Activated gamma-delta T cell (primary cell): ENCODE measurements at places on chromosomes 7 and 10.
A peak's percentile ranks its signal among the peaks of the same experiment; 100 is the strongest.

DNA sequence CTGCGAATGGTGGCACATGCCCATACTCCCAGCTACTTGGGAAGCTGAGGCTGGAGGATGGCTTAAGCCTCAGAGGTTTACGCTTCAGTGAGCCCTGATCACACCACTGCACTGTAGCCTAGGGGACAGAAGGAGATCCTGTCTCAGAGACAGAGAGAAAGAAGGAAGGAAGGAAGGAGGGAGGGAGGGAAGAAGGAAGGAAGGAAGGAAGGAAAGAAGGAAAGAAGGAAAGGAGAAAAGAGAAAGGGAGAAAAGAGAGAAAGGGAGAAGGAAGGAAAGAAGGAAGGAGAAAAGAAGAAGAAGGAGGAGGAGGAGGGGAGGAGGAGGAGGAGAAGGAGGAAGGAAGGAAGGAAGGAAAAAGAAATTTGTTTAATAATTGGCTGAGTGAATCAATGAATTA lies 13.0 kb upstream of the SAR1A start:
- DNase-seq = no peak

GRCh38 chr10:28113202-28113601 lies 114.3 kb upstream of the ODAD2 start:
- DNase-seq = no peak

- DNase-seq = no peak
Observed at GRCh38 chr7:27210441-27211083, 10.7 kb upstream of the HOXA13 start.

DNA sequence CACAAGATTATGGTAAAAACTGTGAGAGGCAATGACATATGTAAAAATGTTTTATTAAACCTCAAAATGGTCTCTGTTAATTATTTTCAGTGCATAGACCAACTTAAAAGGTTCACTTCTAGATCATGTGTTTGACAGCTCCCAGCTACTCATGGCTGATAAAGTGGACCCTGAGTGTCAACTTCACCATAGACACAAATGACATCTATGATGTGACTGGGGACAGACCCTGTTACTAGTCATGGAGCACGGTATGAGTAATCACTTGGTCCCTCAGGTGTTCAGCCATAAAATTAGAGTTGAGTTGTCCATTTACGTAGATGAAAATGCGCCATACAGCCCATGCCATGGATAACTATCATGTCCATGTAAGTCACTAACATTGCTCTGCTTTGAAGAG lies 199.8 kb downstream of the ZNF365 start:
- no peak for DNase-seq

DNA sequence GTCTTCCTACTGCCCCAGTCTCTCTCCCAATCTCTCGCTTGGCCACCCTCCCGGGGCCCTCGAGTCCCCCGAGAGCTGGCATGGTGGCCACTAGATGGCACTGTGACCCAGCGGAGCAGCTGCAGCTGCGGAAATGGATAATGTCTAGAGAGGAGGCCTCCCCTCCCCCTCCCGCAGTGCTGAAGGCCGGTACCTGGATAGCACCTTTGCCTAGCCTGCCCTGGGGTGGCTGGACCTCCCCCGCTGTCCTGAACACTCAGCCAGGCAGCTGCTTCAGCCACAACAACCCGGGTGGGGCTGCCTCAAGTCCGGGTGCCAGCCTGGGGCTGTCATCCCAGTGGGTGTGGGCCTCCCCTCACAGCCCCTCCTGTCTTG lies 65.2 kb downstream of the GOLGA7B start:
- peak; percentile 18 for DNase-seq

GRCh38 chr7:67918158-67918557 lies 921.5 kb downstream of the TYW1 start:
- no peak for DNase-seq

DNA sequence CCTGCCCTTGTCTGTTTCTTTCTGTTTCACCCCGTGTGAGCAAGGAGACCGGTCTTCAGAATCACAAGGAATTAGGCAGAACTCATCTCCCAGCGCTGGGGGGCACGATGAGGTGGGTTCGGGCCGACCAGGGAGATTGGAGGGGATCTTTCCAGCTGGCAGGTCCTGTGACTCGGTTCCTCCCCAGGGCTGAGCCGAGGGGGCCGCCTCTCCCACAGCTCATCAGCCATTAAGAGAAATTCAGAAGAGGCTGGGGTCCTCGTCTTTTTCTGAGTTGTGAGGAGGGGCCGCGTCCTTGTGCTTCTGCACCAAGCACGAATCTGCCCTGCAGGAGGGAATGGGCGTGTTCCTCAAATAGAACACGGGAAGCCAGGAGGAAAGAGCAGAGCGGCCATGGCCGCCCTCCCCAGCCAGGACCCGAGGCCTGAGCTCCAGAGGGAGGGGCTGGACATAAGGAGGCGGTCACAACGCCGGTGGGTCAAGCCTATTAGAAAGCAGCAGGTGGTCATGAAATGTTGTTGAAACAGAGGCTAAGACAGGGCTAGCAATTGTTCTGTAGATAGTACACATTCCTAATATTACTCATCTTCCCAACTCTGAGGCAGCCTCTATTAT lies 125.3 kb downstream of the ADARB2 start:
- no peak for DNase-seq

GRCh38 chr7:141663081-141663849 lies 38.7 kb downstream of the DENND11 start:
- DNase-seq = no peak

DNA sequence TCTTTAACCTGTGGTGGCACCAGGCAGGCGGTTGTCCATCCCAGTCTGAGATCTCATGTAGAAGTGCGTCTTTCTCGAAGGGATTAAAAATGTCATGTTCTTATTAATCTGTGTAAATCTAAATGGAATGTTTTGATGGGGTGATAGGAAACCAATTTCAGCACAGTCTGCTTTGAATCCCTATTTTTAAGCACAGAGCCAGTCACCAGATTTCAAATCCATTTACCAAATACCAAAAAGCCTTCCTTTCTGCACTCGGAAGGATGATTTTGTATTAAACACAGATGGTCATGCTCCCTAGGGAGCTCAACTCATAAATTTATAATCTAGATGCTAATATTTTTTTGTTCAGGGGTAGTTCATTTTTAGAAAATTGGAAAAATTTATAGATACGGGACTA lies 160.6 kb upstream of the AOAH start:
- DNase-seq = no peak

GRCh38 chr7:137888241-137888640 lies 41.5 kb upstream of the DGKI start:
- DNase-seq = no peak

GRCh38 chr10:70809011-70809611 lies 6.6 kb upstream of the SGPL1 start:
- no peak for DNase-seq

GRCh38 chr10:43598446-43598845 lies 7.8 kb upstream of the ZNF485 start:
- DNase-seq = no peak

GRCh38 chr7:30649717-30650420 lies 32.4 kb downstream of the CRHR2 start:
- DNase-seq = no peak

GRCh38 chr7:27900006-27900405 lies 160.0 kb downstream of the TAX1BP1 start:
- no peak for DNase-seq

- no peak for DNase-seq
Observed at GRCh38 chr7:1488016-1488415, 16.2 kb downstream of the INTS1 start.

DNA sequence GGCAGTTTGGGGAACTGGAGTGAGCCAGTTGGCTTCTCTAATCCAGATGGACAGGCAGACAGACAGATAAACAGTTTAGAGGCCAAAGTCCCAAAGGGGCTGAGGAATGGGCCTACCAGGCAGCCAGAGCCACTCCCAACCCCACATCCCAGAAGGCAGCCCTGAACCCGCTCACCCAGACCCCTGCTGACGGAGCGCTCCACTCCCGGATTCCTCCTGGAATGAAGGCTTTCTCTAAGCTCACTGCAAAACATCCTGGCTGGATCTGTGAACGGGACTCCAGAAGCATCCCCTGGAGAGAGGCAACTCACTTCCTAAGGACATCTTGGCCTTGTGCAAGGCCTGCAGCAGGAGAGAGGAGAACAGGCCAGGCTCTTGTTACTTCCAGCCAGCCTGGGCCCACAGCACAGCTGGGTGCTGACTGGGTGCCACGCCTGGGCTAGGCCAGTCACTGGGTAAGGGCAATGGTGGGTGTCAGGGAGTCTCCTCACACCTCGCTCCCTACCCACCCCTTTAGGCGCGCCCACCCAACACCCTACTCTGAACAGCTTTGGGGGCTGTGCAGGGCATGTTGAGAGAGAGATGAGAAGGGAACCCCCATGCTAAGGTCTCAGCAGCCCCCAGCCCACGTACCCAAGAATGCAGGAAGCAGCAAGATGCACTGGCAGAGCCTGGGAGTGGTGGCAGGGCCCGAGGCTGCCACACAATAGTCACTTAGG lies 168.6 kb upstream of the ZMIZ1 start:
- DNase-seq = no peak
